ENCODE measurements at places on chromosomes 11 and 22. TPM values are rescaled to one million over a fixed set of nuclear protein-coding genes. Genes with fewer than 3 reads are reported as not detected.

GRCh38 chr11:64084951-64085710 lies 49.4 kb downstream of the FLRT1 start:
- no peak for DNase-seq

DNA sequence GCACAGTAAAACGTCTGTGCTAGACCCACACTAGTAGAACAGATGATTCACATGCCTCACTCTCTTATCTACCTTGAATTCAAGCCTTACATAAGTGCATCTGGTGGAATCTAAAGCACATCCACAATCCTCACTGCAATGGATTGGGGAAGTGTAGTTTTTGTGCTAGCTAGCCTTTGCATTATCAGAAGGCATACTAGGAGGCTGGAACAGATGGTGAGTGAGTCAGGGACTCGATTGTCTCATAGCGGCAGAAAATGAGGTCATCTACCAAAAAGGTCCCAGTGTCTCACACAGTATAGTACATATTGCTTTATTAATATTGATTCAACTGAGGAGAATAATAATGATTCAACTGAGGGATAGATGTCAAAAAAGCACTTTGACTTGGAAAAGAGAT lies 9.3 kb downstream of the MSANTD4 start:
- DNase-seq, result peak; percentile 26

DNA sequence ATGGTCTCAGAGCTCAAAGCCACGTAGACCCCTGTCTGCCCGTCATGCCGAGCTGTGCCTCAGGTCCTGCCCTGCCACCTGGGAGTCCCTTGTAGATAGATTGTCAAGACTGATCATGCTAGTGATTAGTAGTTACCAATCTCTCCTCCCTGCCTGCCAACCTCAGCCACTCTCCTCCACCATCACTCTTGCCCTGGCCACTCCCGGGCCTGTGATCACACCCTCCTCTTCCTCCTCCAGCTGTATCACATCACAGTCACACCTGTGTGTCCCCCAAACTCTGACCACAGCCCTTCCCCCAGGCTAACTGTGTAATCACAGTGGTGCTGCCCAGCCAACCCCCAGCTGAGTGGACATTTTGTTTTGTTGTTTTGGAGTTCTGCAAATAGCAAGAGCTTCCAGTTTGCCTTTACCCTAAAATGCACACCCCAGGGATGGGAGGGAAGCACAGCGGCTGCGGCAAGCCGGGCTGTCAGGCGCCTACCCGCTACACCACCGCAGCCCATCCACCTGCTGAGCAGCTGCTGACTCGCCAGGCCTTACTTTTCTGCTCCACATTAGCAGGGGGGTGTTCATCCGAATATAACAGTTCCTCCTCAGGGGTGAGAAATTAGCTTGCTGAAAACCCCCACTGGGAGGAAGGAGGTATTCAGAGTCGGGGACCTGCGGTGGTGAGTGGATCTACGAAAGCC lies 45.8 kb downstream of the LRFN4 start:
- no peak for DNase-seq

DNA sequence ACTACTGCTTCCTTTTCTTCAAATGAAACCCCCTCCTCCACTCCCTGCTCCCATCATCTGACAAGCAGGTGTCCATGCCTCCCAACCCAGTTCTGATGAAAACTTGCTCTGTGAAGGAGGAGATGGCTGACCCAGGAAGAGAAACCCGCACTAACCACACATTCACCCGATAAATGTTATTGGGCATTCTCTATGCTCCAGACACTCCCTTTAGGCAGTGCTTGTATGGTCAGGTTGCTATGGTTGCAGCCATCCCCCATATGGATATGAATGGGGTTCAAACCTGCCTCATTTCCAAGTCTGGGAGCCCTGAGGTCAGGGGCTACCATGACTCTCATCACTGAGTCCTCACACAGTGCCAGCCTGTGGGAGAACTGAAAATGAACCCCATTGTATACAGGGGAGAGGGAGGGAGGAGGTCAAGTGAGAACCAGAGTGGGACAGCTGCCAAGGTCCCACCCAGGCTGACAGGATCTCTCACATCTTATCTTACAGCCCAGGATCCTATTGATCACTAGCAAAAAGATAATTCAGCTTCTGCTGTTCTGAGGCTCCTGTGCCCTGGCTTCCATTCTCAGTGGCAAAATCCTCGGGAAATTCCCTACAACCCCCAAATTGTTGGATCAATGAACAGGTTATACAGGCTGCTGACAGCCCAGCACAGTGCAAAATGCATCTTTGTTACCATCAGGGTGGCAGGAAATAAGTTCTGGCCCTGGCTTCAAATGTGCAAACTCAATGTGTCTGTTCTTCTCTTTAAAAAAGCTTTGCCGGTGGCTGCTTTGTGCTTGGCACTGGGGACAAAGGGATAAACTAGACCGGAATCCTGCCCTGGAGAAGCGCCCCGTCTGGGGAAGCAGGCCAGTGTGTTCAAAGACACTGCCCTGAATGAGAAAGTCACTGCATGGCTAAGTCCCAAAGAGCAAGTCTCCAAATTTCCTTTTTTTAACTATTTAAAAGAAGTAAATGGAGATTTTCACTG lies 22.7 kb upstream of the ACER3 start:
- no peak for DNase-seq

DNA sequence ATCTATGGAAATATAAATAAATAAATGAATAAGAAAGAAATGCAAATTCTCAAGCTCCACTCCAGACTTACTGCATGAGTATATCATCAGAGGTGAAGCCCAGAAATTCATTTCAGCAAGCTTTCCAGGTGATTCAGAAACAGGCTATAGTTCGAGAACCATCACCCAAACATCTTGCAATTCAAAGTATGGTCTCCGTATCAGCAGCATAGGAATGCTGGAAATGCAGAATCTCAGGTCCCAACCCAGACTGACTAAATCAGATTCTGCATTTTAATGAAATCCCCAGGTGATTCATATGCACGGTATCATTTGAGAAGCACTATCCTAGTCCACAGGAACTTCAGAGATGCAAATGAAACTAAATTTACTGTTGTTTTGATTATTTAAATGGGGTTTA lies 95.3 kb downstream of the SERGEF start:
- no peak for DNase-seq

DNA sequence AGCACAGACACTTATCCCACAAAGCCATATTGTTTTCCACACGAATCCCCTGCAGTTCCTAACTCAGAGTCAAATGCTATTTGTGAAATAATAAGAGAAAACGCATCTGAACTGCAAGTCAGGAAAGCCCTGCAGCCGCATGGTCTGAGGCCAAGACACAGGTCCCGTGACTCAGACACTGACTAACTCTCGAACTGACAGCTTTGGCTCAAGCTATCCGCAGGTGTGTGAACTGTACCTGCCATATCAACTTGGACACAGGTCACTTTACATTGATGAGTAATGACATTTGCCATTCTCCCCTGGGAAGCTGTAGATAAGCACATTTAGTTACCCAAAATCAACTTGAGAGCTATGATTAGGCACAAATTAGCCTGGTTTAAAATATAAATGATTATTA lies 34.9 kb upstream of the NFRKB start:
- DNase-seq, result no peak

DNA sequence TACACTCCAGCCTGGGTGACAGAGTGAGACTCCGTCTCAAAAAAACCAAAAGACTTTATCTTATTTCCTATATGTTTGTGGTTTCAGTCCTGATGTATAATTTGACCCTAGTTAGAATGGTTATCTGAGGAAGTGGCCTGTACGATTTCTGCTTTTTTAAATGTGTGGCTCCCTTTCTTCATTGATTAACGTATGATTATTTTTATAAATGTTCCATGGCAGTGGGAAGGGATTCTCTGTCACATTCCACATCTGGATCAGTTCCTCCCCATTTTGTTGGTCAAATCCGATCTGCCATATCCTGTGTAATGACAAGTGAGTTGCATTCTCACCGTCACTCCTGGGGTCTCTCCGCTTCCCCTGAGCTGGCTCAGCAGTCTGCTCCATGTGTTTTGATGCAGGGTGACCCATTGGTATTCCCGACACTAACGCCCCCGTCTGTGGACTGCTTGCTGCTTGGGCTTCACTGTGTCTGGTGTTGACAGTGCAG lies 20.3 kb downstream of the NEAT1 start:
- DNase-seq, result no peak

DNA sequence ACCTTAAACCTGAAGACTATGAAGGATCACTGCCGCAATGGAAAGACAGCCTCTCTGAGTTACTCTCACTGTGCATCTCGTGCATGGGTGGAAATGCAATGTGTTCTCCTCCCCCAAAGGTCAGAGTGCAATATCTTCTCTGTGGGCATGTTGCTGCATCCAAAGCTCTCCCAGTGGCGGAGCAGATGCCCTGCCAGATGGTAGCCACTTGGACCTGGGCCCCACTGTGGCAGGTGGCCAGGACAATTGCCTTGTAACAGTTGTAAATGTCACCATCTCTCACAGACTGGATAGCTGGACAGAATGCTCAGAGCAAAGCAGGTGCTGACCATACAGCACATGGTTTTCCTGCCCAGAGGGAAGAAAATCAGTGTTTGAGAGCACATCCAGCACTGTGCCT lies 542.0 kb downstream of the FAM181B start:
- peak; percentile 85 for DNase-seq

DNA sequence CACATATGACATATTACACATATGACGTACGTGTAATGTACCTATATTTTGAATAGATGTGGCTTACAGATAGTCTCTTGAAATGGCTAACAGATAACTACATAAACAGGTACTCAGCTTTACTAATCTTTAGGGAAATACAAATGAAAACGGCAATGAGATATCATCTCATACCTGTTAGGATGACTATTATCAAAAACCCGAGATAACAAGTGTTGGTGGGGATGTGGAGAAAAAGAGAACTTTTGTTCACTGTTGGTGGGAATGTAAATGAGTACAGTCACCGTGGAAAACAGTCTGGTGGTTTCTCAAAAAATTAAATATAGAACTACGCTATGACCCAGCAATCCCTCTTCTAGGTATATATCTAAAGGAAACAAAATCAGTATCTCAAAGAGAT lies 247.6 kb downstream of the ETS1 start:
- no peak for DNase-seq

DNA sequence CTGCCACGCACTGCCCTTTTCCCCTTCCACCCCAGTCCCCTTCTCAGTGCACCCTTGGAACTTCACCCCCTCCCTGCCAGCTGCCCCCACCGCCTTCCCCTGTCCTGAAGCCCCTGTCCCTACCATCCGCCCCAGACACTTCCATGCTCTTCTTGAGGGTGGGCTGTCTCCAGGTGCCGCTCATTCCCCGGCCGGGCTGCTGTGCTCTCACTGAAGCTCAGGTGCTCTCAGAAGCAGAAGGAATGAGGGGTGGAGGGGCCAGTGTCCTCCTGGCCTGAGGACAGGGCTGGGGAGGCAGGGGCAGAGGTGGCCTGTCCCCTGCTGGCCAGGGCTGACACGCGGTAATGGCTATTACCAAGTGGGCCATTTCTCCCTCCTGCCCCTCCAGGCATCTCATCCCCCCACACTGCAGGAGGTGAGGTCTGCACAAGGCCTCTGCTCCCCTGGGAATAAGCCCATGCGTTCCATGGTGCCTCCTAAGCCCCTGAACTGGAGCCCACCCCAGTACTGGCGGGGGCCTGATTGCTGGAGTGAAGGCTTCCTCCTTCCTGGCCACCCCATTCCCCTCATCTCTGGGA lies 6.6 kb upstream of the BID start:
- DNase-seq, result no peak

DNA sequence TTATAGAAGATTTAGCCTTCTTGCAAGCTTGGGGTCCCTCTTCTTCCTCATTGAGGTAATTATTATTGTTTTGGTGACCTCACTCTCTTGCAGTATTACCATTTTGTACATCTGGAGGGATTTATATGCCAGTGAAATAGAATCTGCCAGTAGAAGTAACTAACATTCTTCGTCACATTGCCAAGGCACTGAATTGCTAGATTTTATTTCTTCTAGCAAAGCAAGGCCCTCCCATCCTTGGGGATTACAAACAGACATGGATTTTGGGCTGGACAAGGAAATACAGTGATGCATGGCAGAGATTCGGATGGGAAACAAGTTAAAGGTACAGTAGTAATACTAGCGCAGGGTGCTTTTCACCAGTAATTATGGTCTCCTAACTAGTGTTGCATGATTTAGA lies 7.8 kb downstream of the ADAMTS15 start:
- no peak for DNase-seq

GRCh38 chr11:35298369-35298768 lies 121.0 kb downstream of the SLC1A2 start:
- DNase-seq, result no peak

DNA sequence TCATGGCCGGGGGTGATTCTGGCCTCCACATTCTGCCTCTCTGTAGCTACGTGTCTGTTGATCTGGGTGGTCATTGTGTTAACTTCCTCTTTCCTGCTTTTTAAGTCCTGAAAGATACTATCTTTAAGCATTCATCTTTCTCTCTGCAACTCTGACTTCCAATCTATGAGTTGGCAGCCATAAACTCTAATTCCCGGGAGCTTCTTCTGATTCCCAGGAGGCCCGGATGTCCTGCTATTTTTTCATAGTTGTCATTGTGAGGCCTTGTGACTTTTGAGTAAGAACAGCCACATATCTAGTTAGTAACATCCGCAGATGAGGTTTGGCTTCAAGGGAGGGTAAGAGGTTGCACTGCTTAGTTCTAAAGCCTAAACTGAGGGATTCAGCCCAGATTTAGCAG lies 107.8 kb downstream of the SYN3 start:
- no peak for DNase-seq

DNA sequence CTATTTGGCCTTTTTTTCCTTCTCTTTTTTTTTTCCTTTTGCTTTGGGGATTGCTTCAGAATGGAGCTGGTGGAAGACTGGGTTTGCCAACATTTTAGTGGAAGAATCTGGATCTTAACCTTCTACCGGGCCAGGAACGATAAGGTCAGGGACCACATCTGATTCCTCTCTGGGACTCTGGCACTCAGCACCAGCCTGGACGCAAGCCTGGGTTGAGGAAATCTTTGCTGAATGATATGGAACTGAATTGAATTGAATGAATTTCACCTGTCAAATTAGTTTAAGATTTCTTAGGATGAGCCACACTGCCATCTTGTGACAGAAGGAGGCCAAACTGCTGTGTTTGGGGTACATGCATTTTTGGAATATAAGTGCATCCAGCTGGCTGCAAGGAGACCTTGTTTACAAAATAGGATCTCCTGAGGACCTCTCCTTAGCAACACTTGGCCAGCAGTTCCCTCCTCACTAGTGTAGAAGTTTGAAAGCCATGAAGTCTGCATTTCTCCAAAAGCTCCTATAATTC lies 30.4 kb downstream of the TPBGL start:
- peak; percentile 5 for DNase-seq

Gene CCDC73
- total RNA-seq, result not detected

Gene MISFA
- 1.7 TPM for total RNA-seq

Gene RASSF10
- not detected for total RNA-seq

Gene XNDC1N
- 7.6 TPM for total RNA-seq

Gene RAB38
- total RNA-seq, result 0.76 TPM

Gene XBP1
- 77.4 TPM for total RNA-seq

Gene TOM1
- total RNA-seq, result 40.6 TPM

Gene TMPRSS13
- total RNA-seq, result 0.32 TPM

Gene BAIAP2L2
- total RNA-seq, result 28.6 TPM

Gene CHRNA10
- total RNA-seq, result 0.91 TPM

Gene SERHL2
- total RNA-seq, result 4.4 TPM

Gene IL18
- total RNA-seq, result not detected

Gene DEUP1
- total RNA-seq, result not detected

Gene APBB1
- total RNA-seq, result 142 TPM
